Thoracic aorta (tissue), 2 donors: ENCODE measurements at places on chromosomes 11 and 22.

GRCh38 chr11:36300650-36301049 lies 4.6 kb downstream of the PRR5L start:
- DNase-seq = no peak

DNA sequence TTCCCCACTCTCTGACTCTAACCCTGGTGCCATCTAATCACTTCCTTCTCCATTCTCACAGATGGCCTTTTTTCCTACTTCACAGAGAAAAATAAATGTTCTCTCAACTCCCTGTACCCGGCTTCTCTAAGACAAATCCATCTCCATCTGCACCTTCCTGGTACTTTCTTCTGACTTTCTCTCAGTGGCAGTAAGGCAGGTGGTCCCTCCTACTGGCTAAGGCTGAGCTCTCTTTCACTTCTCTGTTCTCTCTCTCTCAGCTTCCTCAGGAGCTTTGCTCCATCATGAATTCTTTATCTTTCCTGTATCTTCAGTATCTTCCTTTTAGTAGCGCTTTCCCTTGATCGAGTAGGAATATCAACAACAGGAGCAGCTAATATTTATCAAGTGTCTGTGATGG lies 421.6 kb downstream of the TMEM135 start:
- no peak for DNase-seq

GRCh38 chr11:2135648-2136201 lies 3.5 kb downstream of the IGF2 start:
- DNase-seq = no peak

DNA sequence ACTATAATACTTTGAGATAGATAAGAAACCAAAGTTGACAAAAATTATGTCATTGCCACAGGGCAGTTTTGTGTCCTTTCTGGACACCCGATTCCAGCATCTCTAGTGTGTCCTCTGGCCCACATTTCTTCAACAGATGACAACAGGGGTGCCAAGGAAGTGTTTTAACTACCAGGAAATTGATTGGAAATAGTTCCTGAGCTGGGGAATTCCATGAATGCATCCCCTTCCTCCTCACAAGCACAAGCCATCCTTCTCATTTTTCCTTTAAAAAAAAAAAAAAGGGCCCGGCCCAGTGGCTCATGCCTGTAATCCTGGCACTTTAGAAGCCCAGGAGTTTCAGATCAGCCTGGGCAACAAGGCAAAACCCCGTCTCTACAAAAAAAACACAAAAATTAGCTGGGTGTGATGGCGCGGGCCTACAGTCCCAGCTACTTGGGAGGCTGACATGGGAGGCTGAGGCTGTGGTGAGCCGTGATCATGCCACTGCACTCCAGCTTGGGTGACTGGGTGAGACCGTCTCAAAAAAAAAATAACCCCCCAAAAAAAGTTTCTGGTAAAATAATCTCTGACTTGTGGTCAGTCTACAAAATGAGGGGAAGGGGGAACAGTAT lies 797 bp upstream of the B3GAT3 start:
- DNase-seq = no peak

DNA sequence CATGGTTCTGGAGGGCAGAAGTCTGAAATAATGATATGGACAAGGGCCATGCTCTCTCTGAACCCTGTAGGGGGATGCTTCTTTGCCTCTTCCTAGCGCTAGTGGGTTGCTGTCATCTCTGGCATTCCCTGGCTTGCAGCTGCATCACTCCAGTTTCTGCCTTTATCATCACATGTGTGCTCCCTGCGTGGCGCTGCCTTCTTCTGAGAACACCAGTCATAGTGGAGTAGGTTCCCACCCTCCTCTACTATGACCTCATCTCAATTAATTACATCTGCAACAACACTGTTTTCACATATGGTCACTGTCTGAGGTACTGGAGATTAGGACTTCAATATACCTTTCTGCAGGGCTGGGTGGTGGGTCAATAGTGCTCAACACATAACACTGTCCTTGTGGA lies 402.3 kb upstream of the NARS2 start:
- no peak for DNase-seq

DNA sequence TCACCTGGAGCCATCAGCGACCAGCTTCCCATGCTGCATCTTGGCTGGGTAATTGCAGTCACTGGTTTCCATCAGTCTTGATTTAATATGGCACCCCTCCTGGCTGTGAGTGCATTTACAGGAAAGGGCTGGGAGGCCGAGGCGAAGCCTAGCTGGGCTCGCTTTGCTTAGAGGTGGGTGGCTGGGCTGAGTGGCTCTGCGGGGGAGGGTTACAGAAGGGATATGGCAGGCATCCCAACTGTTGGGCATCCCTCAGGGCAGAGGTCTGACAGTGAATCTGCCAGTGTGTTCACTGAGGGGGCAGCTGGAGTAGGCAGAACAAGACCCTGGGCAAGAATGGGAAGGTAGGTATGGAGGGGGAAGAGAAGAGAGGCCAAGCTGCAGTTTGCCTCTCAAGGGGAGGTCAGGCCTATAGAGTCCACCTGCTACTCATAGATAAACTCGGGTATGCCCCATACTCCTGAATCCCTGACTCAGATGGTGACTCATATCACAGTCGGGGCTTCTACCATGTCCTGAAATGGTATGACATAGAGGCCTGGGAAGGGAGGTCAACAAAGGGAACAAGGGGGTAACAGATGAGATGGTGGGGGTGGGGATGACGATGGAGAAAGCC lies 77.5 kb upstream of the PHOX2A start:
- DNase-seq = no peak

DNA sequence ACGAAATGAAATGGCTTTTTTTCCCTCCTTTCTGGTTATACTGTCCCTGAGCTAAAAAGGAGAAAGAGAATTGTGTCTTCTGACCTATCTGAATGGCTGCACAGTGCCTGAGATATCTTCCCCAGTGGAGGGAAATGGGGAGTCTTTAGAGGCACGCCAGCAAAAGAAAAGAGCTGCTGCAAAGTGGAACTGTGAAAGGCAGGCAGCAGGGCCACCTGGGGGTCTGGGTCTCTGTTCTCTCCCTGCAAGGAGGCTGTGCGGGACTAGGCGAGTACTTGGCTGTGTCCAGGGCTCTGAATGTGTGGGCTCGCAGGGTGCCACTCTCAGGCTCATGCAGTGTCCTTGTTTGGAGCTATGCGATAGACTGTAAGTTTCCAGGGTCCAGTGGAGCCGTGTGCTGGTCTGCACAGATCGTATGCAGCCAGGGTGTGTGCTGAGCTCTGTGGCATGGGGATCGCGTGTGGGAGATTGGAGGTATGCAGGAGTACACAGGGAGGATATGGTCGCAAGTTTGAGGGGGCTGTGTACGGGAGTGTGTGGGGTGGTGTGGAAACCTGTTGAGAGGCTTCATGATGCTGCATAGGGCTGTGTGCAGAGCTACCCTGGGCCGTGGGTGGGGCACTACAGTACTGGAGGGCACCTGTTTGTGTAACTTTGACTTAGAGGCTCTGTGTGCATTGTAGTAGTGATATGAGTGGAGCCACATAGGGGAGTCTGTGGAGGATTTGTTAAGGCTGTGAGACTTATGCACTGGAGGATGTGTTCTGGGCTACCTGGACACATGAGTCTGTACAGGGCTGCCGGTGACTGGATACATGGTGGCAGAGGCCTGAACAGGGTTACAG lies 70.1 kb upstream of the OLFML1 start:
- DNase-seq = no peak

DNA sequence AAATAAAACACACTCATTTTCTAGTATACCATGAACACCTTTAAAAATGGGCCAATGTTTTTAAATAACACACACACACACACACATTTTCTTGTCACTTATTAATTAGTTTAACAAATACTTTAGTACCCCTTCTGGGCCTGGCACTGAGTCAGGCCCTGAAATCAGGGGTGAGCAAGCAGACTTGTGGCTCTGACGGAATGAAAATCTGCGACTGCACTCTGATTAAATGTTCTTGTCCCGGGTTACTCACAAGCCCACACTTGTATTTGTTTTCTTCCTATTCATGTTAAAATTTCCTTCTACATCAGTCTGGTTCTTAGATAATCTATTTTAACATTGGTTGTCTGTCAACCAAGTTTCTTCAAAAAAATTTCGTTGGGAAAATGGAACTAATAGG lies 43.0 kb upstream of the PDGFD start:
- DNase-seq = no peak

DNA sequence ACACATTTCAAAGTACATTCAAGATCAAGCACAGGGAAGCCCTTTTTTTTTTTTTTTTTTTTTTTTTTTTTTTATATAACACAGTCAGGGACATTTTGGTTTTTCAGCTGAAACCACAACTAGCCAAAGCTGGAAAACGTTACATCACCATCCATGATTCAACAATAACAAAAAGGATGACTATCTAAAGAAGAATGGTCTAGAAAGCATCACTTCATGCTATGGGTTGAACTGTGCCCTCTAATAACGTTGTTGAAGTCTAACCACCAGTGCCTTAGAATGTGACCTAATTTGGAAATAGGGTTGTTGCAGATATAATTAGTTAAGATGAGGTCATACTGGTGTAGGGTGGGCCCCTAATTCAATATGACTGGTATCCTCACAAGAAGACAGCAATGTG lies 46.6 kb downstream of the MTMR2 start:
- no peak for DNase-seq

GRCh38 chr11:37718431-37718999 lies 1120.5 kb upstream of the RAG2 start:
- DNase-seq = no peak

DNA sequence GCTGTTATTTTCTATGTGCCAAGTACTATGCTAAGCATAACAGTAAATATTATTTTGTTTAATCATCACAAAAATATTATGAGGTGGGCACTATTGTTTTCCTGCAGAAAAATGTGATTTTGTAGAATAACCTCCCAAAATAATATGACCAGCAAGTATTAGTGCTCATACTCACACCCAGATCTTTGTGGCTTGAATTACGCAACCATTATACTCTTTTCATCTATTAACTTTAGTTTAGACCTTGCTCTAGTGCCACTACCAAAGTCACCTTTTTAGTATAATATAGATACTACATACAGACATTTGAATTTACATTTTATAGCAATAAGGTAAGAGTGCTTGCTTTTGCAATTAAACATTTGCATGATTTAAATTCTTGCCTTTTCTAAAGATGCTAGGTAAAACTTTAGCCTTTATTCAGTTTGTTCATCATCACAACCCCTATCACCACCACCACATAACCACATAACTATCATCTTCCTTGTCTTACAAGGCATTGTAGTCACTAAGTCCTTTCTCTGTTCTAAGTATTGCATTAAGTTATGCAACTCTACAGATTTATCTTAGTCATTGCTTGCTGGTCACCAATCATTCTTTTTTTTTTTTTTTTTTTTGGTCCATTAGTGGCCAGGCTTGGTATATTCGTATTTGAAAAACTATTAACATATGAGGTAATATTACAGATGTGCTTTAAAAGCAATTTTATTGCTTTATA lies 68.4 kb downstream of the GAS2 start:
- no peak for DNase-seq

DNA sequence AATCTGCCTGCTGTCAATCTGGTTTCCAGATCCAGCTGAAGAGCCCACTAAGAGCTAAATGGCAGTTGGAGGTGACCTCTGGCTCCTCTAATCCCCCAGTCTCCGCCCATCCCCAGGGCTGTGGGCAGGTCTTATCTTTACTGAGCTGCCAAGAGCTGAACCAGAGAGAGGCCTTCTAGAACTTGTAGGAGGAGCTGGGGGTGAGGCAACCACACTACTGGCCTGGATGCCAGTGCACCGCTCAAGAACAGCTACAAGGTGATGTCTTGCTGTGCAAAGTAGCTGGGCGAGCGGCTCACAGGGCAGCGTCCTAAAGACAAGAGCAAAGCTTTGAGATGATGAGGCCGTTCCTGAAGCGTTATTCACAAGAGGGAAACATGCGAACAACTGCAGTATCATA lies 374.6 kb downstream of the CTTN start:
- no peak for DNase-seq

DNA sequence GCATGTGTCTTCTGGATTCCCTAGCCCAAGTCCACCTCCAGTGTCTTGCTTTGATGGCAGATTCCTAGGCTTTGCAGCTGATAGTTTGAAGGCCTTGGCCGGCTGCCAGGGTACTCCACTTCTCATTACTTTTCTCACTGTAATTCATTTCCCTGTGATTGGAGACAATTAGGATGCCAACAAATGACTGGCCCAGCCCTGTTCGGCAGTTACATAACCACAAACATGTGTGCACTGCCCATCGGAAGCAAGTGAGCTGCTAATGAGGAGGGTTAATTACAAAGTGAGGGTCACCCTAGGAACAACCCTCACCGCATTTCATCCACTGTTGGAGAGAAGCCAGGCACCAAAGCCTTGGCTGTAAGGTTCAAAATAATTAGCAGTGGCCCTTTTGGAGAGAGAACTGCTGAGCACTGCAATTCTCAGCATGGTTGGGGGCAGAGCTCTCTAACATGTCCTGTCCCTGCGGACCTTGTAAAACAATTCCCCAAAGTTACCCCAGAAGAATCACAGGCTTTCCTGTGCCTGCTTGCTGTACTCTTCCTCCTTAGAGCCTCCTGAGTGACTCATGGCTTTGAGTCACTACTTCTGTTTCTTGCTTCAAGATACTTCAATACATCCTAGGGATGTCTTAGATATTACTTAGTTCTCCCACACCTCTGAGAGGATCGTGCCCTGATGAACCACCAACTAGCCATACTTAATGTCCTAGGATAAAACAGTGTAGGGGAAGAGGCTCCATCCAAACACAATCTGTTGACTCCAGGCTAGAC lies 109.7 kb upstream of the GALNT18 start:
- no peak for DNase-seq

- DNase-seq = no peak
Measured at GRCh38 chr11:106480581-106481190, 403.2 kb downstream of the AASDHPPT start.

GRCh38 chr22:19179497-19180048 lies 1.0 kb upstream of the SLC25A1 start:
- DNase-seq = no peak

DNA sequence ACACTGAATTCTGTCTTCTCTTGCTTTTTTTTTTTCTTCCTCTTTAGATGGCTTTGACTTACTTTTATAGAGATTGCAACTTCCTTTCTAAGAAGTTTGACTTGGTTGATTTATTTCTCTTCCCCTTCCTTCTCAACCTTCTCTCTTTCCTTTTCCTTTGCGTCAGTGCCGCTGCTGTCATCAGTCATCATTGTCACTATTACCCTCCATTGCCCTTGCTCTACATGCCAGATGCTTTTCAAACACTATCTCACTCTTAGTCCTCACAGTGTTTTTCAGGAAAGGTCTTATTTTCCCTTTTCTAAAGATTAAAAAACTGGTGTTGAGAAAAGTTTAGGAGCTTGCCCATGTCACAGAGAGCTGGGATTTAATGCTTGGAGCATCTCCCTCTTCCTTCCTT lies 74.7 kb upstream of the C11orf87 start:
- DNase-seq = no peak

DNA sequence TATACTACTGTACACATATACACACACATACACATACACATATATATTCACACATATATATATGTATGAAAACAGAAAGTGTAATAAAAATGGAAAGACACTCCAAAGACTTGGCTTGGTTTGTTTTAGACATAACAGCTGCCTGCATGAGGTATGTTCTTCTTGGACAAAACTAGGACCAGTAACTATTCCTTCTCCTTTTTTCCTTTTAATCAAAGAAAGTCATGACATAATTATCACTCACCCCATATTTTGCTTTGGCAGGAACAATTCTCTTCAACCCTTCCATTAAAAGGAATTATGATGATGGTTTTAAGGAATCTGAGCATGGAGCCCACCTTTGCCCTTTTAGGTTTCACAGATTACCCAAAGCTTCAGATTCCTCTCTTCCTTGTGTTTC lies at the start of gene OR5D14:
Gene OR5D14 (plus strand): TSS at position 301 of the 400 bp plus-strand sequence. CDS start 0 bp downstream, at position 301.
- DNase-seq = no peak

GRCh38 chr22:29216011-29216872 lies 10.5 kb downstream of the EMID1 start:
- no peak for DNase-seq
